Umbilical cord (tissue), 2 donors: ENCODE measurements at places on chromosomes 5 and 9.
A peak's percentile ranks its signal among the peaks of the same experiment; 100 is the strongest.

- DNase-seq: peak; percentile 90
These were observed 1.3 kb upstream of the PHPT1 start for GRCh38 chr9:136847826-136848392.

GRCh38 chr5:34927785-34928184, 1.6 kb upstream of the DNAJC21 start:
- no peak for DNase-seq

- peak; percentile 73 for DNase-seq
These were observed 234.4 kb upstream of the ATP10B start for GRCh38 chr5:161086461-161086860.

- peak; percentile 63 for DNase-seq
These were observed 1.3 kb downstream of the NOTCH1 start for GRCh38 chr9:136544548-136544963.

DNA sequence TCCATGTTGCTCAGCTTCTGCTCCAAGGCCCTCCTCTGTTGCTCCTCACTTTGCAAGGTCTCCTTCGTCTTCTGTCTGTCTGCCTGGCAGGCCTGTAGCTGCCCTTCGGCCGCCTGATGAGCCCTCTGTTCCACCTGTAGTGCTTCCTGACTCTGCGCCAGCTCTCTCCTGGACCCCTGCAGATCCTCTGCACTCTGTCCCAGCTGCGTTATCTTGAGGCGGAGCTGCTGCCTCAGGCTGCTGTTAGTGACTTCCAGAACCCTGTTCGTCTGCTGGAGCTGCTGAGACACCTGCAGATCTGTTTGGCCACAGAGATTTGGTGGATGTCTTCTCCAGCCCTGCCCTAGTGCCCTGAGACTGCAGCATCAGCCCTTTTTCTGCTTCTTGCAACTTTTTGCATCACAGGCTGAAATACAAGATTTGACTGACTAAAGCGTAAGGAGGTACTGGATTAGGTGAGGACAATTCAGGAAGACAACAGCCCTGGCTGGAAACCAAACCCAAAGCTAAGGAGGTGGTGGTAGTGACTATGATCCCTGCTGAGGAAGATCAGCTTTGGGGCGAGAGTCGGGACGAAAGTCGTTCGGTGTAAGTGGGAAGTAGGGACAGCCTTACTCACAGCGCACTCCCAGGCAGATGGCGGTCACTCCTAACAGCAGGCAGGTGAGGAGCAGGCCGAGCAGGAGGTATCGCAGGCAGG, 2.1 kb downstream of the CD72 start:
- DNase-seq: no peak

DNA sequence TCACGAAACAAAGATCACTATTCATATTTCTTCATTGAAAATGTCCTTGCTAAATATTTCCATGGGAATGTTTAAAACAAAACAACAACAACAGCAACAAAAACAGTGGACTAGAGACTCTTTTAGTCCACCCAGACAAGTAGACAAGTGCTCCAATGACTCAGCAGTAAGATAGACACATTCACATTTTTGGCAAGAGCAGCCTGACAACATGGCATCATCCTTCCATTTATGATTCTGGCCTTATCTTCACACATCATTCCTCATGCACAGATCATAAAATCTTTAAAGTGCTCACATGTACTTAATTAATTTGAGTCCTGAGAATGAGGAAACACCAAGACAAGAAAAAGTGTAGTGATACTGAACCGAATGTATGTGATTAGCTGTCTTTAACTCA, 132.6 kb upstream of the PDE4D start:
- no peak for DNase-seq

- DNase-seq: peak; percentile 44
These were observed 32.3 kb upstream of the WDR38 start for GRCh38 chr9:124820698-124821623.

GRCh38 chr9:25350011-25350410, 328.2 kb downstream of the TUSC1 start:
- DNase-seq: no peak
